Tibial nerve (tissue), 4 donors: ENCODE measurements at places on chromosomes 5 and 9. TPM values are rescaled to one million over a fixed set of nuclear protein-coding genes. Genes with fewer than 3 reads are reported as not detected.

The HK3 gene
- total RNA-seq, result 24.0 TPM

The HBEGF gene
- 30.9 TPM for total RNA-seq

The LRRC26 gene
- not detected for total RNA-seq

The SPDL1 gene
- total RNA-seq, result 8.1 TPM

The PTGES gene
- total RNA-seq, result 14.7 TPM

The IFNB1 gene
- total RNA-seq, result not detected

The SLU7 gene
- 76.8 TPM for total RNA-seq

The C5orf58 gene
- total RNA-seq, result not detected

The MAMDC2 gene
- total RNA-seq, result 73.3 TPM

DNA sequence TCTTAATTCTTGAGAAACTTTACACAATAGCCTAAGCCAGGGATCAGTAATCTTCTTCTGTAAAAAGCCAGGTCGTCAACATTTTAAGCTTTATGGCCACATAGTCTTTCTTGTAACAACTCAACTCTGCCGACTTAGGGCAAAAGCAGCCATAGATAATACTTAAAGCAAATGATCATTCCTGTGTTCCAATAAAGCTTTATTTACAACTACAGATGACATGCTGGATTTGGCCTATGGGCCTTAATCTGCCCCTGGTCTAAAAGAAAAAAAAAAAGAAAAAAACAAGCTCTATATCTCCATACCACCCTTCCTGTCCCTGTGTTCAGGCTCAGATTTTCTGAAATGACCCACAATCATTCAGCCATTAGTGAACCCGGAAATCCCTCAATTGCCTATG, 220.3 kb downstream of the ENC1 start:
- H3K27ac ChIP-seq, result no peak overlapping the region
- H3K36me3 ChIP-seq, result no peaks in the 10 kb centered on the region
- DNase-seq, result no peak
- H3K27me3 ChIP-seq, result no peaks in the 10 kb centered on the region
- H3K4me3 ChIP-seq, result no peak overlapping the region

GRCh38 chr9:86668488-86668887, 278.8 kb downstream of the GAS1 start:
- H3K4me3 ChIP-seq, result no peak overlapping the region
- H3K27ac ChIP-seq, result no peak overlapping the region
- no peaks in the 10 kb centered on the region for H3K36me3 ChIP-seq
- no peaks in the 10 kb centered on the region for H3K4me1 ChIP-seq
- no peak for DNase-seq

DNA sequence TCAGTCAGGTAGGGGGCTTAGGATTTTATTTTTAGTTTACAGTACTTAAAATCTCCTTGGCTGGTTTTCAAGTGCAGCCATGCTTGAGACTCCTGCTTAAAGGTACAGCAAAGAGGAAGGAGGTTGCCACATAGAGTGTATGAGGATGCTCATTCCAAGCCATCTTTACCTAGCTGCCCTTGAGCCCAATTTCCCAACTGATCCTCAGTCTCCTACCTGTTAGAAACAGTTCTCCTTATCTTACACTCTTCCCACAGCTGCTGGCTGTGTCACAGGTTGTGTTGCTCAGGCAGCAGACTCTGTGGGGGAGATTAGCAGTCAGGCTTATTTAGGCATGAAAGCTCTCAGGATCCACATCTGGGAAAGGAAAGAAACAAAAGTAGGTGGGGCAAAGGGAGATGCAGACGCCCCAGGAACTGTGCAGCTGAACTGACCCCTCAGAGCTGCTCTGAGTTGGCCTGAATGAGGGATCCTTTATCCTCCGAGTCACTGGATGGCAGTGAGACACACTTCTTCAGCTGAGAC, 95.1 kb downstream of the NMUR2 start:
- no peaks in the 10 kb centered on the region for H3K4me1 ChIP-seq
- H3K4me3 ChIP-seq, result no peak overlapping the region
- no peaks in the 10 kb centered on the region for H3K36me3 ChIP-seq
- no peak for DNase-seq

- no peak for DNase-seq
- no peaks in the 10 kb centered on the region for H3K4me1 ChIP-seq
- H3K27me3 ChIP-seq, result no peaks in the 10 kb centered on the region
- H3K36me3 ChIP-seq, result no peaks in the 10 kb centered on the region
- no peak overlapping the region for H3K4me3 ChIP-seq
- no peak overlapping the region for H3K27ac ChIP-seq
Measured at GRCh38 chr9:38697776-38698300, 22.1 kb downstream of the FAM240B start.

GRCh38 chr9:83218411-83219090, 155.6 kb upstream of the RASEF start:
- H3K27me3 ChIP-seq, result no peaks in the 10 kb centered on the region
- no peak for DNase-seq
- no peaks in the 10 kb centered on the region for H3K36me3 ChIP-seq
- no peak overlapping the region for H3K27ac ChIP-seq

DNA sequence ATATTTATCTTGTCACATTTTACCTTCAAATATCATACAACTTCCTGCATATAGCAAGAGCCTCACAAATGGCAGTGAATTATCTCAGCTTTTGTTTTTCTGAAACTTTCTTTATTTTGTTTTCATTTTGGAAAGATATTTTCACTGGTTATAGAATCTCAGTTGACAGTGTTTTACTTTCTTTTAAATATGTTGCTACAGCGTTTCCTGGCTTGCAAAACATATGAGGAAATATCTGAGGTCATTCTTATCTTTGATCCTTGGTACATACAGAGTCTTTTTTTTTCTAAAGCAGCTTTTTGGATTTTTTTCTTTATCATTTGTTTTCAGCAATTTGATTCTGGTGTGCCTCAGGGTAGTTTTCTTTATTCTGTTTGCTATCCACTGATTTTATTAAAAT, 77.6 kb upstream of the CEP78 start:
- H3K4me3 ChIP-seq, result no peak overlapping the region
- no peaks in the 10 kb centered on the region for H3K4me1 ChIP-seq
- no peak for DNase-seq
- H3K36me3 ChIP-seq, result no peaks in the 10 kb centered on the region
- no peak overlapping the region for H3K27ac ChIP-seq

DNA sequence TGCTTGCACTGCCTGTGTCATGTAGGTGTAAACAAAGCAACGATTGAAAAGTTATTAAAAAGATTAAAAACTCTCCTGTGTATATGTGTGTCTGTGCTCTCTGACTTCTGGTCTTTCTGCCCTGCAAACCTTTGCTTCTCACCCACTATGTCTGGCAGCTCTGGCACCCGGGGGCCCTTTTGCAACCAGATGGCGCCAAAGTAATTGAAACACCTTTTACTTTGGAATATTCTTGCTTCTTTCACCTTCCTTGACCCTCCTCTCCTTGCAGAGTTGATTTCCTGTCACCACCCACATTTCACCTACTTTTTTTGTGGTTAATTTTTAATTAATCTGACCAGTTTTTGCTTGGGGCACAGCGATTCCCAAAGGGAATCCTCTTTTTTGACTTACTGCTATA, 275.5 kb downstream of the ARHGEF28 start:
- no peak for DNase-seq
- H3K27ac ChIP-seq, result no peak overlapping the region
- peaks cover 47% of the 10 kb centered on the region for H3K36me3 ChIP-seq
- H3K4me1 ChIP-seq, result no peaks in the 10 kb centered on the region
- no peaks in the 10 kb centered on the region for H3K27me3 ChIP-seq
- H3K4me3 ChIP-seq, result no peak overlapping the region

GRCh38 chr5:42982107-42982622, 58.0 kb downstream of the ANXA2R start:
- H3K4me3 ChIP-seq, result no peak overlapping the region
- no peak for DNase-seq
- peaks cover 5% of the 10 kb centered on the region for H3K4me1 ChIP-seq
- H3K36me3 ChIP-seq, result no peaks in the 10 kb centered on the region

- no peaks in the 10 kb centered on the region for H3K36me3 ChIP-seq
- no peak for DNase-seq
- H3K27me3 ChIP-seq, result no peaks in the 10 kb centered on the region
- no peak overlapping the region for H3K4me3 ChIP-seq
- no peak overlapping the region for H3K27ac ChIP-seq
- no peaks in the 10 kb centered on the region for H3K4me1 ChIP-seq
Measured at GRCh38 chr5:124599028-124599973, 147.1 kb downstream of the ZNF608 start.

GRCh38 chr5:59161221-59162105, 578.6 kb downstream of the RAB3C start:
- no peaks in the 10 kb centered on the region for H3K27me3 ChIP-seq
- H3K4me3 ChIP-seq, result no peak overlapping the region
- H3K36me3 ChIP-seq, result no peaks in the 10 kb centered on the region

- no peak overlapping the region for H3K27ac ChIP-seq
- no peaks in the 10 kb centered on the region for H3K4me1 ChIP-seq
- no peak overlapping the region for H3K4me3 ChIP-seq
Measured at GRCh38 chr9:97462914-97463313, 38.6 kb upstream of the TMOD1 start.

GRCh38 chr9:117448066-117448465, 33.2 kb upstream of the ASTN2 start:
- no peak overlapping the region for H3K4me3 ChIP-seq
- no peak for DNase-seq
- H3K4me1 ChIP-seq, result no peaks in the 10 kb centered on the region
- H3K36me3 ChIP-seq, result no peaks in the 10 kb centered on the region
- H3K27me3 ChIP-seq, result no peaks in the 10 kb centered on the region

- no peaks in the 10 kb centered on the region for H3K27me3 ChIP-seq
- H3K27ac ChIP-seq, result no peak overlapping the region
- no peaks in the 10 kb centered on the region for H3K4me1 ChIP-seq
- H3K36me3 ChIP-seq, result no peaks in the 10 kb centered on the region
Measured at GRCh38 chr5:120717381-120717780, 253.3 kb downstream of the PRR16 start.

DNA sequence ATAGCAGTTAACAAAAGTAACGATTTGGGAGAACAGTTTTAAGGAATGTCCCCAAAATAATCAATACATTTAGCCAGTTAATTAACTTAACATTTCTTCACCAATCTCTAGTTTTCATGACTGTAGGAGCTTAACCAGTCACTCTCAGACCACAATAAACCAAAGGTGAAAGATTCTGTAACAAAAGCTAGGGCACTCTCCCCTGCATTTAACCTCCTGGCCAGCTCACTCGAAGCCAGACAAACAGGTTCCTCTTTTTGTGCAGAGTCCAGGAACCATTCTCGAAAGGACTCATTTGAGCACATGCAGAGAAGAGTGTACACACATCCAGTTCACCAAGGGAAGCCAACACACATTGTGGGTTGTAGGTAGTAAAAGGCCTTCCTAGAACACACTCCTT, 6.5 kb downstream of the IL7R start:
- H3K4me3 ChIP-seq, result no peak overlapping the region
- H3K4me1 ChIP-seq, result no peaks in the 10 kb centered on the region
- no peak overlapping the region for H3K27ac ChIP-seq
- DNase-seq, result no peak
- no peaks in the 10 kb centered on the region for H3K27me3 ChIP-seq

- peaks cover 2% of the 10 kb centered on the region for H3K36me3 ChIP-seq
- no peak overlapping the region for H3K4me3 ChIP-seq
- H3K4me1 ChIP-seq, result no peaks in the 10 kb centered on the region
- H3K27ac ChIP-seq, result no peak overlapping the region
Measured at GRCh38 chr9:100108559-100108958, 9.5 kb downstream of the INVS start.

- no peak overlapping the region for H3K4me3 ChIP-seq
- peak; percentile 55 for DNase-seq
- no peaks in the 10 kb centered on the region for H3K27me3 ChIP-seq
- peak overlapping the region; percentile 66 for H3K27ac ChIP-seq
Measured at GRCh38 chr5:147688656-147689356, 93.7 kb downstream of the JAKMIP2 start.

- DNase-seq, result peak; percentile 39
- H3K4me1 ChIP-seq, result peaks cover 67% of the 10 kb centered on the region
- H3K27ac ChIP-seq, result peak overlapping the region; percentile 91
Measured at GRCh38 chr9:137241490-137242268, 592 bp downstream of the TUBB4B start.

- no peak overlapping the region for H3K4me3 ChIP-seq
- H3K4me1 ChIP-seq, result no peaks in the 10 kb centered on the region
- no peak for DNase-seq
- H3K36me3 ChIP-seq, result no peaks in the 10 kb centered on the region
- H3K27ac ChIP-seq, result no peak overlapping the region
Measured at GRCh38 chr5:146009020-146009419, 72.6 kb downstream of the SH3RF2 start.

GRCh38 chr9:109919736-109920408, 139.9 kb downstream of the PALM2AKAP2 start:
- H3K27ac ChIP-seq, result no peak overlapping the region
- DNase-seq, result no peak
- no peaks in the 10 kb centered on the region for H3K27me3 ChIP-seq
- H3K4me1 ChIP-seq, result no peaks in the 10 kb centered on the region
- H3K4me3 ChIP-seq, result no peak overlapping the region

GRCh38 chr5:40958811-40959210, 49.5 kb downstream of the C7 start:
- no peak for DNase-seq
- H3K4me3 ChIP-seq, result no peak overlapping the region
- no peaks in the 10 kb centered on the region for H3K36me3 ChIP-seq

DNA sequence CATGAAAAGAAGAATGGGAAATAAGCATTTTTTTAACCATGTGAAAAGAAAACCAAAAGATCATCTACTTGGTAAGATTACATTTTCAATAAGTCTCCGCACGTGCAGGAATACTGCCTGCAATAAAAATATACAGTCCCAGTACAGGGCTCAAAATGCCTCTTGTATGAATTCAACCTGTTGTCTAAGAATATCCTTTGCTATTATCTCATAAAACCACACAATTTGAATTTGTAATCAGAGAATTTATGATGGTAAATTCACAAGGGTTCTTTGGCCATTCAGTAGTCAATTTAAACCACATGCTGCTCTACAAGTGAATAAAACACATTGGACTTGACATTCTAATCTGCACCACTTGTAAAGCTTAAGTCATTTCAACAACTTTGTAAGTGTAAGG, 46.6 kb downstream of the ST8SIA4 start:
- H3K4me1 ChIP-seq, result no peaks in the 10 kb centered on the region
- no peak overlapping the region for H3K27ac ChIP-seq
- no peak overlapping the region for H3K4me3 ChIP-seq
- no peaks in the 10 kb centered on the region for H3K27me3 ChIP-seq
- DNase-seq, result no peak

DNA sequence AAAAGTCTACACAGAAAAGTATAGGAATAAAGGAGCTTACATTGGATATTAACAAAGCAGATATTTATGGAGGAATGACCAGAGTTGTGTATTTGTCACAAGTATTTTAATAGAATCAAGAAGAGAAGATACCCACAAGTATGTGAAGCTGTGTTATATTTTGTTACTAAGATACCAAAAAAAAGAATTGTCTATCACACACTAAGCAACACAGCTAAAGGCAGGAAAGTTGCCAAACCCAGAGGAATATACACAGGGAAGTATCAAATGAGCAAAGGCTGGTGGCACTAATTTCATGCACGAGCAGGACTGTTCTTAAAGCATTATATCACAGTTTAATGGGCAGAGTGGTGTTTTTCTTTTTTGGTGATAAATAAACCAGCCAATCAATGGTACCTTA, 30.9 kb upstream of the RAI14 start:
- H3K36me3 ChIP-seq, result no peaks in the 10 kb centered on the region
- no peaks in the 10 kb centered on the region for H3K4me1 ChIP-seq
- DNase-seq, result no peak
- H3K4me3 ChIP-seq, result no peak overlapping the region

GRCh38 chr5:172245046-172245445, 38.5 kb downstream of the UBTD2 start:
- H3K36me3 ChIP-seq, result peaks cover 14% of the 10 kb centered on the region
- DNase-seq, result no peak
- H3K4me1 ChIP-seq, result no peaks in the 10 kb centered on the region
- H3K27me3 ChIP-seq, result no peaks in the 10 kb centered on the region
- no peak overlapping the region for H3K27ac ChIP-seq
- no peak overlapping the region for H3K4me3 ChIP-seq

- H3K4me1 ChIP-seq, result peaks cover 3% of the 10 kb centered on the region
- no peak overlapping the region for H3K27ac ChIP-seq
- H3K4me3 ChIP-seq, result no peak overlapping the region
- no peak for DNase-seq
- H3K36me3 ChIP-seq, result no peaks in the 10 kb centered on the region
Measured at GRCh38 chr5:15002173-15002572, 130.6 kb upstream of the ANKH start.
